ENCODE measurements at places on chromosomes 11 and 22.
A peak's percentile ranks its signal among the peaks of the same experiment; 100 is the strongest.

- no peak for DNase-seq
Observed at GRCh38 chr11:35873721-35874120, 70.1 kb upstream of the LDLRAD3 start.

GRCh38 chr11:89503422-89503821, 12.2 kb upstream of the NOX4 start:
- DNase-seq: no peak

DNA sequence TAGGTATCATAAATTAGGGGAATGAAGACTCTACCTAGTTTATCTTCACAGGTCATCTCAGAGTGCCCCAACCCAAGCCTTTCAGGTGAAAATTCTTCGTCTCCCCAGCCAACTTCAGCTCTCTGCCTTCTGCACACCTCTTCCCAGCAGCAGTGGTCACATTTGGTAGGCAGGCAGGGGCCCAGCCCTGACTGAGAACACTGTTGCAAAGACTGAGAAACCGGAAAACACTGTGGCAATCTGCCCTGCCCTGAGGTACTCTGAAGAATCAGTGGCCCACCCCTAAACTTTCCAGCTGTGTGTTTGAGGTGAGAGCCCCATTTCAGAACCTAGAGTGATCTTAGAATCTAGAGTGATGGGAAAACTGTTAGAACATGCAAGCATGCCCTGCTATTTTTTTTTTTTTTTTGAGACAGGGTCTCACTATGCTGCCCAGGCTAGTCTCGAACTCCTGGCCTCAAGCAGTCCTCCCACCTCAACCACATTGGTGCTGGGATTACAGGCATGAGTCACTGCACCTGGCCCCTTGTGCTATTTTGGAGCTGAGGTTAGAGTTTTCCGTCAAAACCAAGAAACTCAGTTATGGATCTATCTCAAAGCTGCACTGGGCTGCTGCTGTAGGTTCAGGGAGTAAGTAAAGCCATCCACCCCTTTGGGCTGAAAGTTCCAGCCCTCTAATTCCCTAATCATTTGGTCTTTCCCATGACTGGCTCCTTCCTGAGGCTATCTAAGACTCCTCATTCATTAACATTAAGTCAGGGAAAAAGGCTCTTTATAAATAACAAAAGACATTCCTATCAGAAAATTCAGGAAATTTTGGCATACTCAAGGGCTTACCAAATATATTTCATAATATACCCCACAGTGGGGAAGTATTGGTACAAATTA, 1.7 kb upstream of the LDHA start:
- no peak for DNase-seq

- DNase-seq: no peak
Observed at GRCh38 chr11:134592391-134592990, 180.4 kb upstream of the B3GAT1 start.

DNA sequence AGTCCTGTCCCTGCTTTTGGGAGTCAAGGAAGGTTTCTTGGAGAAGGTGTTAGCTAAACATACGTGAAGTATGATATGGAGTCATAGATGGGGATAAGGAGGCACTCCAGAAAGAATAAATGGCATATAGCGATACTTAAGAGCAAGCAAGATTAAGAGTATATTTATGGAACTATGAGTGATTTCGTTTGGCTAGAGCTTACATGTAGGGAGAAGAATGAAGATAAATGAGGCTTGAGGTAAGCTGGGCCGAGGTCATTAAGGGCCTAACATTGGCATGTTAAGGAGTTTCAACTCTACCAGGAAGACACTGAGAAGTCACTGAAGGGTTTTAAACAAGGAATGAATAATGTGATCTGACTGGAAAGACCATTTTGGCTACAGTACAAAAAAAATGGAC, 33.3 kb downstream of the EIF3M start:
- no peak for DNase-seq

GRCh38 chr11:15278128-15278527, 163.4 kb downstream of the INSC start:
- DNase-seq: no peak

GRCh38 chr11:64089915-64090805, 54.4 kb downstream of the FLRT1 start:
- DNase-seq: no peak

GRCh38 chr22:42427167-42427566, 5.0 kb downstream of the NFAM1 start:
- no peak for DNase-seq

GRCh38 chr11:72655896-72656464, 18.2 kb downstream of the PDE2A start:
- DNase-seq: no peak

DNA sequence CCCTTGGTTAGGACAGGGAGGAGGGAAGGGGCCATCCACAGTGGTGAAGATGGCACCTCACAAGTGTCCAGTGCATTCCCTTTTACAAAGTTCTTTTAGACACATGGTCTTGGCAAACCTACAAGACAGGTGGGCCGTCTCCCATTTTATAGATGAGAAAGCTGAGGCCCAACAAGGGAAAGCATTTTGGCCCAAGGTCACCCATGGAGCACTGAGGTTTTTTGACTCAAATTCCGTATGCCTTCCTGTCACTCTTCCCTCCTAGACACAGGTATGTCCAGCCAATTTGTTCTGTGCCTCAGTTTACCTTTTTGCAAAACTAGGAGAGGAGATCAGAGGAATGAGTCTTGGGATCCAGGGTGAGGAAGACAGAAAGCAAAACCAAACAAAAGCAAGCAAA, 1.2 kb downstream of the C1QTNF4 start:
- DNase-seq: no peak

DNA sequence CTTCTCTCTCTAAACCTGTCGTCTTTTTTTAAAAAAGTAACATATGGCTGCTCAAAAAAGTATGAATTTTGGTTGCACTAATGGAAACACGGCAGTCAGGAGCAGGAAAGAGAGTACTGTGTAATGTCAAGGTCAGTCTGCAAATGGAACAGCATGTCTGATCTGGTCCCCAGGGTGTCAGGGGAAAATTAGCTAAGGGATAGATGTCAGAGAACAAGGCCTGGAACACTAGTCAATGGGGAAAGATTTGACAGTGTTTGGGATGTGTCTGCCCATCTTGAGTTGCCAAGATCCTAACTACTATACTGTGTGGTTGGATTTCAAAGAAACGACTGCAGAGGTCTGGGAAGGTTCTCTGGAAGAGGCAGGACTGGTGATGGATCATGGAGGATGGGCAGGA, 65.7 kb upstream of the PHOX2A start:
- no peak for DNase-seq

DNA sequence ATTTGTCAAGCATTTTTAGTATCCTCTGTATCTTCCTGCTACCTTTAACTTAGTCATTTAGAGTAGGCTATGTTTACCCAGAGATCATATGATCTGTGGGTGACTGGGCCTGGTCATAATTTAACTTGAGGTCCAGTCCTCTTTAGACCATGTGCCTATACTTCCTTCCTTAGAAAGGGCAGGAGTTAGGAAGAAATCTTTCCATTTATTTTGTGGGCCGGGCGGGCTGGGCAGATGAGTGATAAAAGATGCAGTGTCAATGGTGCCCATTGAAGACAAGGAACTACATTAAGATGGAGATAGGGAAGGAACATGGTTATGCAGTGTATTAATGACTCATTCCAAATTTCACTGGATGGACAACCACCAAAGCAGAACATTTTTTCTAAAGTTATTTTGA, 30.9 kb upstream of the PDE3B start:
- DNase-seq: no peak

DNA sequence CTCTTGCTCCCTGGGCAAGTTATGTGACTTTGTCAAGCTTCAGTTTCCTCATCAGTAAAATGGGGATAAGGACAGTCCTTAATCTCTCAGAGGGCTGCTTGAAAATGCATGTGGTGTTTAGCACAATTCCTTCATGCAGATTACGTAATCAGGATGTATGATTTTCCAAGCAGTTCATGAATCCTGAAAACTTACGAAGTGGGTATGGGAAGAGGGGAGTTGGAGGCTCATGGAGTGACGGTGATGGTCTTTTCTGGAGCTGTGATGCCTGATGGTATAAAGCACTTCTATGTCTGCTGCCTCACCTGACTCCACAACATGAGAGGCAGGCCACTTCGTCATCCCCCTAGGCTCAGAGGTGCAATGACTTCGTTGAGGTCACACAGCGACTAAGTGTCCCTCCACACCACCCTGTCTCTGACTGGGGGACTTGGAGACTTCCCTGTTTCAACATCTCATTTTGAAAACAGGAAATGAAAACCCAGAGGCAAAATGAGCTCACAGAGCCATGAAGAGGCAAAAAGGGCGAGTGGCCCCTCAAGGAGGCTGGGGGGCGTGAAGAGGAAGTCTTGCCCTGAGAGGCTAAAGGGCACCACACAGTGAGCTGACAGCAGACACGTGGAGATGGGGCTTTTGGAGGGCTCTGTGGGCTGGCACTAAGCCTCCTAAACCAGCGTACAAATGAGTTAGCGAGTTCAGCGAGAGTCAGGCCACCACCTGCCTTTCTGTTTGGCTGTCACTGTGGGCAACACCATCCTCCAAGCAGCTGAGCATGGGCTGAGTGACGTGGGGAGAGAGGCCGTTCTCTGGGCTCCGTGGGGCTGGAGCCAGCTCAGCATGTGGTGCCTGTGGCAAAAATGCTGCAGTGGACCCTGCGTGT, 10.1 kb downstream of the MCM5 start:
- peak; percentile 88 for DNase-seq

- no peak for DNase-seq
Observed at GRCh38 chr11:45318516-45318915, 32.4 kb upstream of the SYT13 start.

GRCh38 chr11:113947994-113948393, 26.9 kb upstream of the HTR3A start:
- DNase-seq: no peak

- no peak for DNase-seq
Observed at GRCh38 chr22:30650508-30651116, 15.0 kb downstream of the SLC35E4 start.

DNA sequence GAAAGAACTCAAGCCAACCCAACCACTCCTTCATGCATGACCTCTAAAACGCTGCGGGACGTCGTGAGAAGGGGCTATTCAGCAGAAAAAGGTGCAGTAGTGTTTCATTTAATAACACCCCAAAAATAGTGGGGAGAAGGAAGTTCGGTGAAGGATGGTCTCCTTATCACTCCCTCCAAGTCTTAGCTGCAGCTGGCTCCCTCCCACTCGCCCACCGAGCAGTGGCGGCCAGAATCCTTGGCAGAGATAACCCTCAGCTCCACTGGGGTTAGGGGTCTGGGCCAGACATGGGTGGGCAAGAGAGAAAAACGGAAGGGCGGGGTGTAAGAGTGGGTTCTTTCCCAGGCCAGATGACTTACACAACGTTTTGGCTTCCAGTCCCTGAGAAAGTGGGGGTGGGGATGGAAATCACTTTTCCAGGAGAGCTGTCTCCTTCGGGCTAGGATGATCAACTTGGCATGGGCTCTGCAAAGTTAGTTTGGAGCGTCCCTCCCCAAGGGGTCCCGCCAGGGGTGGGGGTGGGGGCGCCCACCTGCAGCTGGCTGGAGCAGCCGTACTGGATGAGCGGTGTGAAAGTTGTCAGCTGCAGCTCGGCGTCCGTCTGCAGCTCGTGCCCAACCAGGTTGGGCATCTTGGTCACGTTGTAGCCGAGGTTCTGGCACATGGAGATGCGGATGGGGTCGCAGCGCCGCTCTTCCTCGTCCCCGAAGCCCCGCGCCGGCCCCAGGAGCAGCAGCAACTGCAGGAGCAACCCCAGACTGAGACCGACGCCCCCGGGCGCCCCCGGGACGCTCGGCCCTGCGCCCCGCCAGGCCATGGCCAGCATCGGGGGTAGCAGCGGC, 705 bp downstream of the FZD4 start:
- DNase-seq: no peak

GRCh38 chr11:44237156-44237555, 72.8 kb downstream of the ALX4 start:
- DNase-seq: no peak

GRCh38 chr11:119362741-119363080, 16.2 kb upstream of the MFRP start:
- DNase-seq: no peak

Measured in memory B cell (primary cell).